ENCODE measurements at places on chromosomes 11 and 22.

GRCh38 chr22:40276996-40277823 lies 69.1 kb upstream of the ADSL start:
- no peak for DNase-seq

GRCh38 chr11:32304521-32304920 lies 130.8 kb downstream of the WT1 start:
- no peak for DNase-seq

- no peak for DNase-seq
These were observed 117.5 kb downstream of the SNX19 start for GRCh38 chr11:130798801-130799200.

GRCh38 chr22:22901578-22902218 lies 14.1 kb downstream of the IGLL5 start:
- DNase-seq: no peak

GRCh38 chr11:26801601-26802000 lies 79.7 kb upstream of the SLC5A12 start:
- DNase-seq: no peak

DNA sequence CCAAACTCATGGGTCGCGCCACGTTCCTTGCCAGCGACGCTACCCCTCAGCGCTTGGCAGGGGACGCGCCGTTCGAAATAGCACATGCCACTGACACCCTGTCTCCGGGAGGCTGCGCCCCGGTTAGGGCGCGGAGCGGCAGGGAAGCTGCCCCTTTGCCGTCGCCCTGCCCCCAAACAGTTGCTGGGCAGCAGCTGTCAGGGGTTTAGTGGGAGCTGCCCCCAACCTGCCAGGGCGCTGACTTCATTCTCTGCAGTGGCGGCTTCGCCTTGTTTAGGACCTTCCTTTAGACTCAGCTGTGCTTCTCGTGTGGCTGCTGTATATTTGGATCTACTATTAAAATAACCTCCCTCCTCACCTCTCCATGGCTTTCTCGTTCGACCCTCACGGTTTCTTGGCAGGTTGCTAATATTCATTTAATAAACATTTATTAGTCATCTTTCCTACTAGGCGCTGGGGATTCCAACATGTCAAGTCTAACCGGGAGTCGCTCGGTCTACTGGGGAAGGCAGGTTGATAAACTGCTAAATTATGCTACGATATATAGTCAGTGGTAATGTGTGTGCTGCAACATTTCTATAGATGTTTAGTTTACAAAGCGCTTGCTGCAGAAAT lies 782 bp downstream of the TMEM109 start:
- DNase-seq: peak; percentile 38

- DNase-seq: no peak
These were observed 134.3 kb downstream of the MN1 start for GRCh38 chr22:27667121-27667843.

GRCh38 chr11:58616594-58616993 lies 5.9 kb upstream of the CNTF start:
- DNase-seq: no peak

- no peak for DNase-seq
These were observed 23.7 kb downstream of the SHANK3 start for GRCh38 chr22:50696251-50696798.

DNA sequence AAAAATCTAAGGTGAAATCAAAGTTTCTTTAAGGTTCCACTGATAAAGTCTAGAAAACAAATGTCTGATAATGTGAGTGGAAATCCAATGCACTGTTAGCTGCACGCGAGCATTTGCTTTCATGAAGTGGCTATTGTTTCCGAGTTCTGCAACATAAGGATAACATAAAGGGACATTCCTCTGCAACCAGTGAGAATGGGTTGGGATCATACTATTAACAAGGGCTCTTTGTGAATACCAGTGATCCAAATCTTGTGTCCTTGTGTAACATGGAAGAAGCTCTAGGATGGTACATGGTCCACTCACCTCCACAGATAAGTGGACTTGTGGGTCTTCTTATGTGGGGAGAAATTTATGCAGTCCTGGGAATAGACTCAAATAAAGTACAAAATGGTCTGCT lies 24.6 kb downstream of the APIP start:
- DNase-seq: no peak

- DNase-seq: no peak
These were observed 94.3 kb downstream of the SLC17A6 start for GRCh38 chr11:22432291-22433093.

DNA sequence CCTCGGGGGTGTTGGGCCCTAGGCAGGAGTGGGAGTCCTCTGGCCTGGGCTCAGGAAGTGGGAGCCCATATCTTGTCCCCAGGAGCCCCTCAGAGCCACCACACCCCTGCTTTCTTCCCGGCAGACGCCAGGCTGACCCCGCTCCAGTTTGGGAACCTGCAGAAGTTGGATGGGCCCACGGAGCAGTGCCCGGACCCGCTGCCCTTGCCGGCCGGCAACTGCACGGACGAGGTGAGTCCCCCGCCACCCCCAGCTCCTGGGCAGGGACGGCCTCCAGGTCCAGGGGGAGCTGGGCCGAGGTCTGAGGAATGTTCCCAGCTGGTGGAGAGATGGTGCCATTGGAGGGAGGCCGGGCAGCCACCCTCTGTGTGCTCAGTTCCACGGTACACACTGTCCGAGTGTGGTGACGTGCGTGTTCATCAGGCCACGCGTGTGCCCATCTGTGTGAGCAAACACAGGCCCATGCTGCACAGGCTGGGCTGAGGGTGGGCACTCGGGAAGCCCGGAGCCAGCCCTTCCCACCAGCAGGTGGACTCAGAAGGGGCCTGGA lies 4.8 kb downstream of the MUC5B start:
- DNase-seq: no peak

DNA sequence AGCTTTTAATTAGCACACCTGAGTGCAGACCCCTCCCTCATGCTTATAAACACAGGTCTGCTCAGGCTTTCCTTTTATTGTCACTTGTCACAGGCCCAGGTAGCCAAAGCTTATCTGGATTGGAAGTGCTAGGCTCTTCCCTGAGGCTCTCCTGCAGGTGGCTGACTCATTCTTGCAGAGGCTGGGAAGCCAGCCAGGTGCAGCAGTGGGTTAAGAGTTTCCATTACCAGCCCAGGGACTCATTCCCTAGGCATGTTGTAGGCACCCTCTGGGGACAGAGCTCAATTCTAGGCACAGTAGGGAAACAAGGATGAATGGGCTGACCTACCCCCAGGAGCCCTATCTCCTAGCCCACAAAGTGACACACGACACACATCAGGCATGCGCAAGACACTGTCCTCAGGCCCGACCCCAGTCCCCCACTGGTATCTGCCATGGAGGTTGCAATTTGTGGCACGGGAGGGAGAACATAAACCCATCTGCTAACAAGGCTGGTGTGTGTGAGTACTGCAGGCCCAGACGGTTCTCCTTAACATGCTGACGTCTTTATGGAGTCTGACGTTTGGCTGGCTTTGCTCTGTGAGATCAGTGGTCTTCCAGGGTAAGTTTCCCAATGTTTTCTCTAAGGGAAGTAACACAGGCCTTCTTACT lies 94.2 kb downstream of the ABTB2 start:
- no peak for DNase-seq

DNA sequence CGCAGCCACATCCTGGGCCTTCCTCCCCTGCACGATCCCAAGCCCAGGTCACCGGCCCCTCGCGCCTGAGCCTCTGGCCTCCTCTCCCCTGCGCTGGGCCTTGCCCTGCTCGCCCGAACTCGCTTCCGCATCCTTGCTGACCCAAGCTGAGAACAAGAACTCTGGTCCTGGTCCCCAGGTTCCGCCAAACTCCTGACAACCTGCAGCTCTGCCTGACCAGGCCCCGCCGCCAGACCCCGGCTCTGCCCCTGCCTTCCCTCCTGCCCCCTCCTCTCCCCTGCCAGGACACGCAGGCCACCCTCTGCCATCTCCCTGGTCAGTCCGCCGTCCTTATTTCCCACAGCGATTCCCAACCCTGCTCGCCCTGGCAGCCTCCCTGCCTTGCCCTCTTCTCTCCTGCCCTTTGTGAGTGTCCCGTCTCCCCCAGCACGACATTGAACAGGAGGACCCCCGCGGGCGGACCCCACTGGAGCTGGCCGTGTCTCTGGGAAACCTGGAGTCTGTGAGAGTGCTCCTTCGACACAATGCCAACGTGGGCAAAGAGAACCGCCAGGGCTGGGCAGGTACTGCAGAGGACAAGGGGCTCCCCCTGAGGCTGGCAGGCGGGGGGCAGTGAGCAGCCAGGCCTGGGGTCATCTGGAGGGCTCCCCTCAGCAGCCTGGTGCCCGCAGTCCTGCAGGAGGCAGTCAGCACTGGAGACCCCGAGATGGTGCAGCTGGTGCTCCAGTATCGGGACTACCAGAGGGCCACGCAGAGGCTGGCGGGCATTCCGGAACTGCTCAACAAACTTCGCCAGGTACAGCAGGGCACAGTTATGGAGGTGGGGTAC lies 762 bp downstream of the ANKRD13D start:
- no peak for DNase-seq

GRCh38 chr11:118652681-118653181 lies 26.7 kb downstream of the TREH start:
- DNase-seq: no peak

DNA sequence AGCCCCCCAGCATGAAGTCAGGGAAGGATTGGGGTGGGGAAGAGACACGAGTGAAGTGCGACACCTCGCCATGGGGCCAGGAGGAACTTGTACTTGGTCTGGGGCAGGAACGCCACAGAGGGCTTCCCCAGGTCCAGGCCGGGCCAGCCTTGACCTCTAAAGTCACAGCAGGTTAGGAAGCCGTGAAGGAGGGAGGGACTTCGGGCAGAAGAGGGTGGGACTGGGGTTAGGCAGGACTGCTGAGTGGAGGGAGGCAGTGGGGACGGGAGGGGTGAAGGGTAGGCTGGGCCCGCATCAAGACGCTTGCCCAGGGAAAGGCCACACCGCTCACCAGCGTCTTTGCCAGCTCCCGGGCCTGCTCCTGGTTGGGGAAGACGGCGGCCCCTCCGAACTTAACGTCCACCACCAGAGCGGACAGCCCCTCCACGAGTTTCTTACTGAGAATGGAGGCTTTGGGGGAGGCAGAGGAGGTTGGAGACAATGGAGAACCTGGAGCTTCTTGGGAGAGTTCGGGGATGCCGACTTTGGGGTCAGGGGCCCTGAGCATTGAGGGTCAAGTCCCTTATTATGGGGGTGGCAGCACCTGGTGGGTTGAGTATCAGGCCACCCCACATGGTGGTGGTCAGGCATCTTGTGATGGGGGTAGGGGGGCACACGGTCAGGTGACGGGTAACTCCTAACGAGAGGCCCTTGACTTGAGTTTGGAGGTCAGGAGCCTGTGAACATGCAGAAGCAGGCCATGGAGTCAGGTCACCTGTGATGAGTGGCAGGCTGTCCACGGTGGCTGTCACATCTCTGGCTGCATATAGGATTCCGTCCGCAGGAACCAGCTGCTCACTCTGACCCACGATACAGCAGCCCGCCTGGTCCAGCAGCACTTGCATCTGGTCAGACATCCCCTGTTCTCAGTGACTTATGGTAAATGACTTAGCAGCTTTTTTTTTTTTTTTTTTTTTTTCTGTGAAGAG lies 1.7 kb upstream of the SCO2 start:
- DNase-seq: peak; percentile 65

- no peak for DNase-seq
These were observed 338.6 kb downstream of the SHANK2 start for GRCh38 chr11:70913715-70914231.
